A549 (cell line): ENCODE measurements at places on chromosomes 16 and 17. TPM values are rescaled to one million over a fixed set of nuclear protein-coding genes. Genes with fewer than 3 reads are reported as not detected.
A peak's percentile ranks its signal among the peaks of the same experiment; 100 is the strongest.

GLIS2 gene
- 15.8 to 19.5 TPM (median 16.3 TPM) in 3 replicates for polyA plus RNA-seq

MPV17L gene
- polyA plus RNA-seq, result 3.1 to 3.7 TPM (median 3.7 TPM) in 3 replicates

SOX8 gene
- polyA plus RNA-seq, result 0.12 to 0.22 TPM (median 0.14 TPM) in 3 replicates

PRSS53 gene
- polyA plus RNA-seq, result 1.2 to 1.7 TPM (median 1.5 TPM) in 3 replicates

KRT12 gene
- polyA plus RNA-seq, result not detected in 3 replicates

DNA sequence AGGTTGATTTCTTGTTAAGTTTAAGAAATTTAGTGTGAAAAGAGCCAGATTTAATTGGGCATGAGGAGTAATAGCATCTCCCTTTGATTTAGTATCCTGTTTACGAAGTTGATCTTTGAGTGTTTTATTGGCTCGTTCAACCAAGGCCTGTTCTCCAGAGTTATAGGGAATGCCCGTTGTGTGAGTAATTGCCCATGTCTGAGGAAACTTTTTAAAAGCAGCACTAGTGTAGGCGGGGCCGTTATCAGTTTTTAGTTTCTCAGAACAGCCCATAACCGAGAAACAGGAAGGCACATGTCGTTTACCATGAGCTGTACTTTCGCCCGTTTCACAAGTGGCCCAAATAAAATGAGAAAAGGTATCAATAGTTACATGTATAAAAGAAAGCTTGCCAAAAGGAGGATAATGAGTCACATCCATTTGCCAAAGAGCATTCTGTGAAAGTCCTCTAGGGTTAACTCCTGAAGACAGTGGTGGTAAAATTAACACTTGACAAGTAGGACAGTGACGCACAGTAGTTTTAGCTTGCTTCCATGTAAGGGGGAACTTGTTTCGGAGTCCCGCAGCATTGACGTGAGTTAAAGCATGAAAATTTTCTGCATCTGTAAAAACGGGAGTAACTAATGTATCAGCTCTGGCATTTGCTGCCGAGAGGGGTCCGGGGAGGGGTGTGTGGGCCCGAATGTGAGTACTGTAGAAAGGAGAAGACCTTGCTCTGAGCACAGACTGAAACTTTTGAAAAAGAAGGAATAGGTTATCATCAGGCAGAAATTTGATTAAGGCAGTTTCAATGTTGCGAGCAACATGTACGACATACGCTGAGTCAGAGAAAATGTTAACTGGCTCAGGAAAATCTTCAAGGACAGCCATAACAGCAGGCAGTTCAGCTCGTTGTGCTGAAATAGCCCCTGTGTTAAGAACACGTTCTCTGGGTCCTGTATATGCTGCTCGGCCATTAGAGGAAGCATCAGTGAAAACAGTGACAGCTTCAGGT lies 18.5 kb upstream of the KCTD5 start:
- DNase-seq, result no peak

DNA sequence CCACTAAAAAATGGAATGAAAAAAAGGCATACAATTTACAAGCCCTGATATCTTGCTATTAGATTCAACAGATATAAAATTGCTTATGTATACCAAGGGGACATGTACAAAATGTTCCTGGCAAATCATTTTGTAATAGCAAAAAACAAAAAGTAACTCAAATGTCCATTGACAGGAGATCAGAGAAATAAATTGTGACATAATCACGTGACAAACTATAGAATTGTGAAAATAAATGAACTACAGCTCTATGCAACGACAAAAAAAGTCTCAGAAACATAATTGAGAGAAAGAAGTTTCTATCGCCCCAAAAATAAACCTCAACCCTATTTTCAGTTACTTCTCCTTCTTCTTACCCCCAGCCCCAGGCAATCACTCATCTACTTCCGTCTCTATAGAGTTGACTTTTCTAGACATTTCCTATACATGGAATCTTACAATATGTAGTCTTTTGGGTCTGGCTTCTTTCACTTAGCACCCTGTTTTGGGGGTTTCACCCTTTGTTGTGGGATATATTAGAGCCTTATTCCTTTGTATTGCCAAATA lies 12.1 kb upstream of the ACE start:
- DNase-seq, result no peak

DNA sequence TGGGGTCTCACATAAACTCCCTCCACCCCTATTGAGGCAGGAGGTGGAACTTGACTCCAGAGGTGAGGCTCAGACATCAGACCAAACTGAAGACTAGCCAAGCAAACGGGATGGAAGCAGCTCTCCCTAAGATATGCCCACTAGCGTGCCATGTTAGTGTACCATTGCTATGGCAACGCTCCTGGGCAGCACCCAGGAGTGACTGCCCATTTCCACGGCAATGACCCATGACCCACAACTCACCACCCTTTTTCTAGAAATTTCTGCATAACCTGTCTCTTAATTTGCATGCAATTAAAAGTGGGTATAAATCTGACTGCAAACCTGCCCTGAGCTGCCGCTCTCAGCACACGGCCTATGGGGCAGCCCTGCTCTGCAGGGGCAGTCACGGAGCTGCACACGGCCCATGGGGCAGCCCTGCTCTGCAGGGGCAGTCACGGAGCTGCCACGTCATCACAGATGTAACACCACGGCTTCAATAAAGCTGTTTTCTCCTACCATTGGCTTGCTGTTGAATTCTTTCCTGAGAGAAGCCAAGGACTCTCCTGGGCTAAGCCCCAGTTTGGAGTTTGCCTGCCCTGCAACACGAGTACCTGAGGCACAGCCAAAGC lies 164.3 kb downstream of the RBFOX3 start:
- no peak for DNase-seq

DNA sequence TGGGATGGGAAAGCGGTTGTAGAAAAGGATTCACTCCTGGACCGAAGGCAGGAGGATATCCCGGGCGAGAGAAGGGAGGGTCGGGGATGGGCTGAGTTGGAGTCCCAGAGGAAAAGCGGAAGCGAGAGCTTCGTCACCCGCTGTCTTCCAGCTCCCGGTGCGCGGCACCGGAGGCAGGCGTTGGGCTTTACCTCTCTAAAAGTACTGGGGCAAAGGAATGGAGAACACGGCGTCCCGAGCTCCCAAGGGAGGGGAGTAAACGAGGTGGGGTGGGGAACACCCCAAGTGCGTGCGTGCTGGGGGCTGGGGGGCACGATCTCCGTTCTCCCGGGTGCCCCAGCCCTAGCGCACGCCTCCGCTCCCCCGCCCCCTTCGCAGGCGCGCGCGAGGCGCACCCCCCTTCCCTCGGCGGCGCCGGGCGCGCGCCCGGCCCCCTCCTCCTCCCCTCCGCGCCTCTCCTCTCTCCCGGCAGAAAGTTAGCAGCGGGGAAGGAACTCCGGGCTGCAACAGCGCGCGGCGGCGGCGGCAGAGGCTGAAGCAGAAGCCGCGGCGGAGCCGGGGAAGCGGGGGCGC lies at the start of gene HS3ST4:
Gene HS3ST4 (plus strand): TSS at position 441 of the 573 bp plus-strand sequence.
- no peak for DNase-seq

- DNase-seq, result no peak
These were observed 39.8 kb downstream of the ABCA5 start for GRCh38 chr17:69287168-69287567.

- DNase-seq, result no peak
These were observed 24.8 kb downstream of the KCNJ12 start for GRCh38 chr17:21400816-21401593.

DNA sequence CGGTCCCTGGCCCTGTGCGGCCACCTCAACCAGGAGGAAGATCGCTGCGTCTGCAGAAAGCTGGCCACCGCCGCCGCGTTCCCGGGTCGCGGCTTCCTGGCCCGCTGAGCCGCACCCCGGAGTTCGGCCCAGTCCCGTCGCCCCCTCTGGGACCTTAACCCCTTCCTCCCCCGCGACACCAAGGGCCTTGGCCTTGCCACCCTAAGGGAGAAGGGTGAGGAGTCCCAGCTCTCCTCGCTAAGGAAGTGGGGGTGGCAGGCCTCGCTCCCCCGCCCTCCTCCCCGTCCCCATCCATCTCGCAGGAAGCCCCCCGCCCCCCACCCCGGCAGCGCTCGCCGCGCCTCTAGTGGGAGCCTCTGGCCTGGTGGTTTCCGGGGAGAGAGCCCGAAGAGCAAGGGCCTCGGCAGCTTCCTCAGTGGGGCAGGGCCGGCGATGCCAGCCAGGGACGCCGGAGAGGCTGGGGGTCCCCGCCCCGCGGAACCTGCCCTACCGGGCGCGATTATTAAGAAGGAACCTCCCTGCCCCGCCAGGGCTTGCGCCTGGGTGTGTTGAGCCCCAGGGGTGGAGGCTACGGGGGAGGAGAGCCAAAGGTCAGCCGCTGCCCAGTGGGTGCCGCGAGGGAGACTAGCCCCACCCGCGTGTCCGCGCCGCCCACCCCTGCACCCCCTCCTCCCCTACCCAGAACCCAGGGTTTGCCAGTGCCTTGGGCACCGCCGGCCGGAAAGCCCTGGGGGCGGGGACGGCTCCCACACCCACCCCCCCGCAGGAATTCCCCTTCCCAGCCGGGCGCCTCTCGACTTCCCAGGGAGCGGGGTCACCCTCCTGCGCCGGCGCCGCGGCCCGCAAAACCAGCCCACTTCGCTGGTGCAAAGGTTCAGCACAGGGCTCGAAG lies 6.8 kb downstream of the CBX4 start:
- DNase-seq, result no peak

DNA sequence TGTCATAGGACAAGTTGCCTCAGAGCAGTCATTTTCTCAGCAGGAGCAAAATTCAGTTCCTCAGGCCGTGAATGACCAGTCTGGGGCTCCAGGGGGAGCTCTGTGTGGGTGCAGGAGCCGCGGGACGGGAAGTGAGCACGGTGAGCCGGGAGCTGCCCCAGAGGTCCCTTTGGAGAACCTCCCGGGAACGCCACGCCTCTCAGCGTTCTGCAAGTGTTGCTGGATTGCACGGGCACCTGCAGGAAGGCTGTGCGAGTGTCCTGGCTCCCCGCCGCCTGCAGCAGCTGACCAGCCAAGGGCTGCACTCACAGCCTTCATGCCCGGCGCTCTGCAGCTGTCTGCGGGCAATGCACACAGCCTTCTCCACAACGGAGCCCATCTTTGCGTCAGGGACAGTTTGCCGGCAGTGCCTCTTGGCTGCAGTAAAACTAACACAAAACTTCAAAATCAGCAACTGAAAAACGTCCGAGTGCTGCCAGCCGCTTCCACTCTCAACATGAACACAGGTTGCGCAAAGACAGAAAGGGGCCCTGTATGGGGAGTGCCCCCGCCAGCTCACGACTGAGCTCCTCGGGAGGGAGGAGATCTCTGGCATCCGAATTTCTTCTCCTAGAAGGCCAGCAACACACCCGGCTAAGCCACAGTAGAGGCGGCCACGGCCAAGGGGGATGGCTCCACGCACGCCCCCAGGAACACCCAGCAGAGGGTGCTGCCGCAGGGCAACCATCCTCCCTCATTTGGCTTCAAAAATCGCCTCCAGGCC lies 16.0 kb downstream of the NDUFAF8 start:
- DNase-seq, result peak; percentile 74

DNA sequence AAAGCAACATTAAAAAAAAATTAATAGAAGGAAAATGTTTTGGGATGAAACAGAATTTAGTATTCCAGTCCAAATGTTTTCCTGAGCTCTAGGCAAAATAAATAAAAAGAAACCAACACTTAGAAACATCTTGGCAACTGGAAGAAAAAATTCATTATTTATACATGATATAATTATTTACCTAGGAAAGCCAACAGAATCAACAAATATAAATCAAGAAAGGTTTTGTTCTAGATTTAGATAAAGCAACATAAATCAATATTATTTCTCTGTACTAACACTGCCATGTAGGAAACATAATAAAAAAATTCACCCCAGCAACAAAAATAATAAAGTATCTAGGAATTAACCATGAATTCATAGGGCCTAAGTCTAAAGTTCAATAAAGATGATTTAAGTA lies 167.4 kb downstream of the MYO1D start:
- no peak for DNase-seq

DNA sequence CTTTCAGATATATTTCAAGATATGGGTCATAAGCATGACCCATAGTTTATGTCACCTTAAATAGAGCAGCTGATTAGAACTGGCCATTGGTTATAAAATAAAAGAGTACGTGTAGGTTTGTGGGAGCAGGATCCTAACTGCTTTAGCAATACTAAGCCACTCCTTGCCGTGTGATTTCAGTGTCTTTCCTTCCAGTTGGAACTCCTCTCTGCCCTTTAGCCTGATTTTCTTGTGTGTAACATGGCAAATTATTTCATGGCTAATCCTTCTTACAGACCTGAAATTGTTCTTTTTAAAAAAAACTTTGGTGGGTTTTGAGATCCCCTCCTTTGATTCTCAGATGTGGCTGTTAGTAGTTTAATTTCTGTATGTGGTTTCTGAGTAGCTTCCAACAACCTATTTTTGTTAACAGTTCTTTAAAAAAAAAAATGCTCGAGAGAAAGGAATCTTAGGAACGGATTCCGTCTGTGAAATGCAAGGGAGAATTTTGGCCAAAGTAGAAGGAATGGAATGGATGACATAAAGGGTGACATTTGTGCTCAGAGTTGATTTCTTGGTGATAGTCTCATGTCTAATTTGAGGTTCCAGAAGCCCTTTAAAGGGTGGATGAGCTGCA lies 39.9 kb downstream of the DHRS7B start:
- no peak for DNase-seq

GRCh38 chr17:63998050-63998720 lies at the start of gene PRR29:
TSS of gene PRR29 (plus strand) at chr17:63998351. CDS start at chr17:63998365, 14 bp downstream.
- DNase-seq, result peak; percentile 95

- peak; percentile 65 for DNase-seq
These were observed 6.4 kb upstream of the FAM83G start for GRCh38 chr17:19010729-19011505.

DNA sequence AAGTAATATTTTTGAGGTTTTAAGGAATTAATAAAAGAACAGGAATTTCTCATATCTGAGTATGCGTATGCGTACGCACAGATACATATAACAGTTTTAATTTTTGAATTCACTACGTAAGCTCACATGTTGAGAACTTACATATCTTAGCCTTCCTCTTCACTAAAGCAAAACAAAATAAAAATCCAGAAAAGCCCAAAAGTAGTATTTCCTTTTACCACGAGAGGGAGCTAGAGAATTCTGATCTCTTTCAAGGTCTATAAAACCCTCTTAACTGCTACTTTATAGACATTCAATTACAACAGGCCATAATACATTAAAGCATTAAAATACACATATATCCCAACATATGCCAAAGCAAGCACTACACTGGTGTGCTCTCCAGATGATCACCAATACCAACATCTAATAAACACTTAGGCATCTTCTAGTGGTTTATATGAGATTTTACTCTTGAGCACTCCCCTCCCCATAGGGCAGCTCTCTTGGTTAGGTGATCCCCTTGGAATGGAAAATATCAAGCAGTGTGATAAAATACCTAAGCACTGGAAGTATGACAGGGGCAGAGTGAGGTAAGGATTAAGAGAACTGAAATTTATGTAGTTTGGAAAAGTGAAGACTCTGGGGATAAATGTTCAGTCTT lies 94.0 kb downstream of the SKAP1 start:
- DNase-seq, result peak; percentile 35

- peak; percentile 78 for DNase-seq
These were observed 2.1 kb downstream of the HES7 start for GRCh38 chr17:8121681-8122421.
